T follicular helper cell (primary cell): ENCODE measurements at places on chromosomes 16 and 17.

- DNase-seq = no peak
Observed at GRCh38 chr16:20181949-20182348, 108.3 kb upstream of the GPR139 start.

DNA sequence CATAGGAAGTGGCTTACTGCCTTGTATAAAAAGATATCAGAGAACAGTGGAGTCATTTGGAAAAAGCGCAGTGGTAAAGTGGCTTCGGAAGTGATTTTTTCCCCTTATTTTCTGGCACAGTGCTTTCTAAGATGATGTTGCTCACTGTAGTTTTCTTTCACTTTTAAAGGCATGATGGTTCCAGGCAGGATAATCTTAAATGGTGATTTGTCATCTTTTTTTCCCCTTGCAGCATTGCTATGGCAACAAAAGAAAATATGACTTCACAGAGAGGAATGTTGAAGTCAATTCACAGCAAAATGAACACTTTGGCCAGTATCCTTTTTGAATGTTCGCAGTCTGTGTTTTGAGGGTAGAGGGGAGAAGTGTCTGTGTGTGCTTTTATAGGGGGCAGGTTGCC is 42.5 kb downstream of the GOSR1 start:
- no peak for DNase-seq

- DNase-seq = no peak
Observed at GRCh38 chr17:76467366-76467765, at the start of gene AANAT. Gene AANAT, plus strand, starts transcription at chr17:76467603. Its CDS starts 1,144 bp downstream, at chr17:76468747.

GRCh38 chr16:81748476-81749198 is 30.5 kb upstream of the PLCG2 start:
- DNase-seq = no peak

GRCh38 chr16:62261760-62262159 is 225.5 kb upstream of the CDH8 start:
- DNase-seq = no peak

GRCh38 chr17:327296-327695 is 25.3 kb downstream of the RPH3AL start:
- no peak for DNase-seq

GRCh38 chr16:10923146-10923649 is 19.1 kb downstream of the DEXI start:
- no peak for DNase-seq

- no peak for DNase-seq
Observed at GRCh38 chr16:8668113-8668512, 6.3 kb upstream of the ABAT start.
